ENCODE measurements at places on chromosomes 6 and 20.

- no peak for DNase-seq
Measured at GRCh38 chr20:44858606-44859360, 26.7 kb upstream of the YWHAB start.

- DNase-seq, result no peak
Measured at GRCh38 chr20:846894-847278, 13.4 kb downstream of the FAM110A start.

GRCh38 chr20:25745100-25745499, 48.4 kb upstream of the ZNF337 start:
- no peak for DNase-seq

- no peak for DNase-seq
Measured at GRCh38 chr6:169208011-169208410, 45.6 kb downstream of the THBS2 start.

GRCh38 chr6:75524322-75524972, 30.8 kb upstream of the FILIP1 start:
- peak; percentile 86 for DNase-seq

DNA sequence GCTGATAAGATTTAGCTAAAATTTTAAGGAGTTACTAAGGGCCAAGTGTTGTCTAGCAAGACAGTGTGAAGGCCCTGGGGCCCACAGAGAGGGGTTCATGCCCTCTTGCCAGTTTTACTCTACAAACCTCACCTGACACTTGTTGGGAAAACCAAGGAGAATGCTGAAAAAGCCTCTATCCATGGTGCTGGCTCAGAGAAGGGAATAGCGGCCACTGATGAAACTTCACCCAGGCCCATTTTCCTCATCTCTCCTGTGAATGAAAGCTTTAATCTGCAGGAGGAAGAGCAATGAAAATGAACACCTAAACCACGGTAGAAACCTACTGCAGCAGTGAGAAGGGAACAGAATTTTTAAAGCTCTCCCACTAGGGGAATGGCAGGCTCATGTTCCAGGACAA, 317.3 kb upstream of the CNR1 start:
- no peak for DNase-seq

GRCh38 chr6:126632271-126632670, 292.4 kb downstream of the CENPW start:
- DNase-seq, result no peak

- peak; percentile 22 for DNase-seq
Measured at GRCh38 chr6:73262671-73263569, at the start of gene KHDC1. Gene KHDC1, minus strand, starts transcription at chr6:73263196. Its CDS starts 20,679 bp downstream, at chr6:73242517.

DNA sequence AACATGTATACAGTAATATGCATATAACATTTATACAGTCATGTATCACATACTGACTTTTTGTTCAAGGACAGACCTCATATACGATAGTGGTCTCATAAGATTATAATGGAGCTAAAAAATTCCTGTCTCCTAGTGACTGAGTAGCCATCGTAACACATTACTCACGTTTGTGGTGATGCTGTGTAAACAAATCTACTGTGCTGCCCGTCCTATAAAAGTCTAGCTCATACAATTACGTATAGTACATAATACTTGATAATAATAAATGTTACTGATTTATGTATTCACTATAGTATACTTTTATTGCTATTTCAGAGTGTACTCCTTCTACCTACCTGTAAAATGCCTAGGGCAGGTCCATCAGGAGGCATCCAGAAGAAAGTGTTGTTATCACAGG, 17.4 kb downstream of the SERAC1 start:
- DNase-seq, result peak; percentile 63

DNA sequence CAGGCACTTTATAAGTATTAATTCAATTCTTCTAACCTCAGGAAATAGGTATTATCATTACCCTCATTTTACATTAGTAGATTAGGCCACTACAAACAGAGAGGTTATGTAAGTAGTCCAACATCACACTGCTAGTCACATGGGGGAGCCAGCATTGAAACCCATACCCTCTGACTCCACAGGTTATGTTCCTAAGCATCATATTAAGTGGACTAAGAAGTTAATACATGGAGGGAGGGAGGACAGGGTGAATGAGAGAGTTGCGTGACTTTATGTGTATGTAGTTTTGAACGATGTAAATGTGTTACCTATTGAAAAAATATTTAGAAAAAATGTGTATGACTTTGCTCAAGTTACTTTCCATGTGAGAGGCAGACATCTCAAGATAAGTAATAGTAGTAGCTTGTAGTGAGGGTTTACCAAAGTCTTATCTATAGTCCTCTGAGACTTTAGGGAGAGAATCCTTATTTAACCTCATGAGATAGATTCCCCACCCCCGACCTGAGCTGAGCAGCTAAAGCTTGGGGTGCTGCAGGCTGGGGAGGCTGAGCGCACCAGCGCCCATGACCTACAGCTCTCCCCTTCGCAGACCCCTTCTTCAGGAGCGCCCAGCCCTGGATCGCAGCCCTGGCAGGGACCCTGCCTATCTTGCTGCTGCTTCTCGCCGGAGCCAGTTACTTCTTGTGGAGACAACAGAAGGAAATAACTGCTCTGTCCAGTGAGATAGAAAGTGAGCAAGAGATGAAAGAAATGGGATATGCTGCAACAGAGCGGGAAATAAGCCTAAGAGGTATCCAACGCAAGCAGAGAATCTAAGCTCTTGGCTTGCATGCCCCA, 7.5 kb downstream of the BTN3A2 start:
- DNase-seq, result no peak

DNA sequence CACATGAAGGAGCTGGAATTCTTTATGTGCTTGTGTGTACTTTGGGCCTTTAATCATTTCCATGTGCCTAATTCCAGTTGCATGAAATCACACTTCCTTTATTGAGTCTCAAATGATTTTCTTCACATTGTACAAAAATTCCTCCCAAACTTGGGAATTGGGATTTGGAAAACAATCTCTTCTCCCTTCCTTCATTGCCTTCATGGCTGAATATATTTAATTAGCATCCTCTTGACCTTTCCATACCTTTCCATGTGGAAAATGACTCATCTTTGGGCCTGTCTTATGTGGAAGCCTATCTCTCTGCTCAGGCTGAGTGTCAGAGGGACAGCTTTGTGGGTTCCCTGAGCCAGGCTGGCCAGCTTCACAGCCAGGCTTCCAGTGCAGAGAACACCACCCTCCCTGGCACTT, 33.0 kb upstream of the CDH4 start:
- DNase-seq, result peak; percentile 79

DNA sequence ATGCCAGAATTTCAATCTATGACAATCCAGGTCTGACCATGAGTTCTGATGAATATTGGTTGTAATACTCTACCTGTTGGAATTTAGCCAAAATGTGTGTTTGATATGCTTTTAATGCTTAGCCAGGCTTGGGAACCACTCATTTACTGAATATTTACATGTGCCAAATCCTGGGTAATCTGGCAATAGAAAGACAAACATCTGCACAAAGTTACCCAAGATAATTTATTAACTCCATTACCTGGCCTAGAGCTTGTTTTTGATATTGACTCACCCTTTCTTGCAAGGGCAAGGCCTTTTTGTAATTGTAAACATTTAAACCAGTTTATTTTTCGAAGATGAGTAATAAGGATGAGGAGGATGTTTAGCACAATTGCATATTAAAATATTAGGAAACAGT, 13.5 kb upstream of the CD2AP start:
- no peak for DNase-seq

DNA sequence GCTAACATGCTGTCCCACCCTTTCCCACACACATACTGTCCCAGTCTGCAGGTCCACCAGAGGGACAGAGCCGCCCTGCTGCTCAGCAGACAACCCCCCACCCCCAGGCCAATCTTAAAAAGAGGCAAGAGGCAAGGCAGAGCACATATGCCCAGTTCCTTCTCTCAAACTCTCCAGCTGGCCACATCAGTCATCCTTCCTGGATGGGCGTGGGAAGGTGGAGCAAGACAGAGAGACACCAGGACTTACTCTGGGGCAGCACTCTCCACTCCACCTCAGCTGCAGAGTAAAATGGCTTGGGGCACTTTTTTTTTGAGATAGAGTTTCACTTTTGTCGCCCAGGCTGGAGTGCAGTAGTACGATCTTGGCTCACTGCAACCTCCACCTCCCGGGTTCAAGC, 10.8 kb downstream of the MOCS3 start:
- DNase-seq, result no peak

DNA sequence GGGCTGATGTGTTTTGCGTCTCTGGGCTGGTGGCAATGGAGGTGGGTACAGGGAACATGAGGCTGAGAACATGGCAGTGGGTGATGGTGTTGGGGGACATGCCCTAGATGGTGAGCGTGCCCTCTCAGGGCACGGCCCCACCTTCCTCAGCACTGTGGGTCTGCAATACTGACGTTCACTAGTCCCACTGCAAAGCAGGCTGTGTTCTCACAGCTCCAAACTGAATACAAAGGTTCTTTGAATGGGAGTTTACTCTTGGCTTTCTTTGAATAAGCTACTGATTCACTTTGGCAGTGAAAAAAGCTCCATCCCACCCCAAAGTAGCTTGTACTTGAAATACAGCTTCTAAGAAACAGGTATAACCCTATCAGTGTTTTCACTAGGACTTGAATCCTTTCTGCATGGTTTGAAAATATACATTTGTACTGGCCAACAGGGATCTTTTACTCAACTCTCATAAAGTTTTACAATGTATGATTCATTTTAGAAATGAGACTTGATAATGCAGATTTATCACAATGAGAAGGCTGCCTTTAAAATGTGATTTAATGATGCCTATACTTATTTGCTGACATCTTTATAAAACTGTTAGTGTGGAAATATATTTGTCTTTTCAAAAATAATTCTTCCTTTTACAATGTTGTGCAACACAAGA, 400.7 kb downstream of the ZFAND3 start:
- DNase-seq, result no peak

GRCh38 chr6:44809258-44809657, 421.8 kb downstream of the CDC5L start:
- no peak for DNase-seq

DNA sequence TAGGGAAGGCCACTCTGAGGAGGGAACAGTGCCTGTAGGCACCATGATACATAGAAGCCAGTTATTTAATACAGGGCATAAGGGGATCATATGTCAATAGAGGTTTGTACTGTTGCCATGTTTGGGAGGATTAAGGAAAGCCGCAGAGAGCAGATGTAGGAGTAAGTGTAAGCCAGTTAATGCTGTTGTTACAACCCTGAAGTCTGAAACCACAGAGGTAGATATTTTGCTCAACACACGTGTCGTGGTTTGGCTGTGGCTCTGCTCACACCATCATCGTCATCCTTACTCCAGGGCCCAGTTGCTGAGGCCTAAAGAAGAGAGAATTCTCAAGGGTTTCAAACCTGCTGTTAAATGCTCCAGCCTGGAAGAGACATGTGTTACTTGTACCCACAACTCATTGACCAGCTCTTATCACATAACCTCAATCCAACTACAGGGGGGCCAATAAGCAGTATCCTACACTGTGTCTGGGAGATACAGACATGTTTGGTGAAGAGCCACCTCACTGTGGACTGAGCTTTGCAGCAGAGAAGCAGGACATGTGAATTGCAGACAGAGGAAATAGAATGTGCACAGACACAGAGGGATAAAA, 31.0 kb upstream of the PSMF1 start:
- no peak for DNase-seq

DNA sequence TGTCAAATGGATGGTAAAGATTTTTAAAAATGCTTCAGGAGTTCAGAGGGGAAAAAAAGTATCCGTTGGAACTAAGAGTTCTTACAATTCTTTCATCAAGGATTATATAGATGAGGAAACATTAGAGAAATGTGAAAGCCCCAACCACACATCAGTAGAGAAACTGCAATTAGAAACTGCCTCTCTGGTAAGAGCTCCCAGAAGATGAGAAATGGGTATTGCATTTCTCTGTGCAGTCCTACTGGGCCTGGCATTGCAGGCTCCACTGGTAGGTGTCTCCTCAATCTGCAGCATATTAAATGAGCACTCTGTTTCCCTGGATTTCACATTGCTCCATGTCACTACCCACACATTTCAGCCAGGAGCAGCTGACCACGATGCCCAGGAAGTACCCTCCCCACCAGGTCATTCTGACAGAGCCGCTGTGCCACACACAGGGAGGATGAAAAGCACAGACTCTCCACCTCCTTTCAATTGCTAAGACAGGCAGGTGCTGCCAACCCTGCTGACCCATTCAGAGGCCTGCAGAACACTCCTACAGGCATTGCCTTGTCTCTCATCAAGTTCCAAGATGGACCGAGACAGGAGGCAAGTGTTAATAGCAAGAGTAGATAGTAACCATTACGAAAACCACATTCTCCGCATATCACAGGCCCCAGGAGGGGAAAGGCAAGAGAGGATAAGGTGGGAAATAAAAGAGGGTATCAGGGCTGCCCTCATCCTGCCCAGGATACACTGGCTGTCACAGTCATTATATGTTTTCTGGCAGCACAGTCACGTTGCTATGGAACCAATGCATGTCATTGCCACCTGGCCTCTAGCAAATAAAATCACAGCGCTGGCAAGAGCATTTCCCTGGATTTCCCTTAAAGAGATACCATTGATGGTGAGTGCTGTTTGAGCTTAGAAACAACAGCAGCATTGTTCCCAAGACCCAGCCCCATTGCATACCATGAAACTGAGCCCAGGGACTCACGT, 241.7 kb downstream of the ATXN1 start:
- no peak for DNase-seq

DNA sequence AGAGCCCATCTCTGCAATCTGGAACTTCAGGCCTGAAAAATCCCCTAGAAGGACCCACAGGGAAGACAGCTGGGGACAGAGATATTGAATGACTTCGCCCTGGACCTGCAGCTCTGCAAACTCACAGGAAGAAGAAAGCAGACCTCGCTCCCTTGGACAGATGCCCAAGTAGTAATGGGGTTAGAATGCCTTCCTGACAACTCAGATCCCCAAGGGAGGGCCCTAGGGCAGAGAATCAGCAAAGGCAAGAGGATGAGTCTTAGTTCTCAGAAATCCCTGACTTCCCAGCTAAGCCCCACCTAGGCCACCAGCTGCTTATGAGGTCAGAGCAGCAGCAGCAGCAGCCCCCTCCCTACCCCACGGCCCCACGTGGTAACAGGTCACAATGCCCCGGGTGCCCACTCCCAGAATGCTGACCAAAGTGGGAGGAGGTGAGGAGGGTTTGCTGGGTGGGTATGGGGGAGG, at the start of gene C20orf141:
Gene C20orf141, plus strand, starts transcription at position 401 of the 465 bp plus-strand sequence. CDS start 198 bp downstream, outside the sequence.
- DNase-seq, result peak; percentile 99

Data from HS-5 (cell line).